Right hindlimb (tissue), 1 donor: ENCODE measurements at places on chromosomes 7 and 10.

DNA sequence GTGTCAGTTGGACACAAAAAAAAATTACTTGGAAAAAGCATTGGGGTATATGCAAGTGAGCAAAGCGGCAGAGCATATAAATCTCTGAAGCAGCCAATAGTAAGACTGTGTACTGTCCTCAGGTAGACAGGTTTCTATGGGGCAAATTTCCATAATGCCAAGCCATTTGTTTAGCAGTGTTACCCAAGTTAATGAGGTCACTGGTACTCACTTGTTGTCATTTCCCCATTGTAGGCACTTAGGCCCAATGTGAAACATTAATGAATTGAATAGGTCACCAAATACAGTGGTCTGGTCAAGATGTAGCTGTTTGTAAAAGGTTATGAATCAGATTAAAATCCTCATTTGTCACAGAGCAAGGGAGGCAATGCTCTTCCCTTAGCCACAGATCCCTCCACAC lies 27.5 kb downstream of the HOXA1 start:
- DNase-seq, result no peak

DNA sequence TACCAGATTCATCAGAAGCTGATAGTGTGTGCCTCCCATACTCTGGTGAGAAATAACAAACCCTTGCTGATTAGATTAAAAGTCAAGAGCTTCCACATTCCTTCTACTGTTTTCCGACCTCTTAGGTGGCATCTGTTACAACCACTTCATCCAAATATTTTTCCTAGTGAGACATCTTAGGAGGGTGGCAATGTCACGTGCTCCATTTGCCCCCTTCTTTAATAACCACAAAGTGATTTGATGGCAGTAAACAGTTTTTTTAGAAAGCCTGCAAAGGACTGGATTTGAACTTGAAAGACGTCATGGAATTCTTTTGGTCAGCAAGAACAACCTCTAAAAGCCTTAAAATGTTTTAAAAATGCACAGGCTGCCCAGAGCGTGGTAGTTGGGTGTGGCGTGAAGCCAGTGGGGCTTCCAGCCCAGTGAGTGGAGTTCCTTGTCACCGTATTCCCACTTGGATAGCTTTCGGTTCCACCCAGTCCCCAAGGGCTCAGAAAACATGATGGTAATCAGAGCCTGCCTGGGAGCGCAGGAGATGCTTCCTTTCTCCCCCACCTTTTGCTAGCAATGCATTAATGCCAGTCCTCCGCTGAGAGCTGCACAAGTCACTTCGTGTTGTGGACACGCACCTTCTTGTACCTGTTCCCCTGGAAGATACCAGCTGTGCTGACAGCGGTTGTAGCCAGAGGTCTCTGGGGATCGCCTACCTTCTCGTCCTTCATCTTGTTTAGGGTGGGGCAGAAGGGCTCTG lies 256.4 kb downstream of the KIAA1217 start:
- peak; percentile 60 for DNase-seq

DNA sequence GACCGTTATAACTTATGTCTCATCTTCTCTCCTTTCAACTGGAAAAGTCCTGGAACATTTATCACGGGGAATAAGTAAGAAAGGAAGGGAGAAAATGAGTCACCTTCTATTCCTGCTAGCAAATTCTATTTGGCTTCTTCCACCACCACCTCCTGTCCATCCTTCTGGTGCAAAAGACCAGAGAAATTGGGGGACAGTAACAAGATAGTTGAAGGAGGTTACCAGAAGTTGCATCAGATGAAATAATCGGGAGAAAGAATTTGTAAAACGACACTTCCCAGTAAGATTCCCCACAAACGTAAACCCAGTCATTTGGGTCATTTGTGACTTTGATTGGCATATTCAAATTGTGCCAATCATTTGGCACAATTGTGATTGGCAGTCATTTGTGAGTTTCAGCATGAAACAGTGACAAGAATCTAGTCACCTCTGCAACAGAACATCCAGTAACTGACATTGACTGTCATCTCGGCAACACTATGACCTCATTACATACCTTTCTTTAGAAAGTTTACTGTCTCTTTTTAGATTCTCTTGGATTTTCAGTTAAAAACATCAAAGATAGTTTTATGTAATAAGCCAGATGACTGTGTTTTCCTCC lies 51.3 kb upstream of the PIK3CG start:
- DNase-seq, result no peak

- DNase-seq, result no peak
Observed at GRCh38 chr7:145431834-145432233, 596.0 kb upstream of the TPK1 start.

- no peak for DNase-seq
Observed at GRCh38 chr7:82010416-82010815, 240.6 kb upstream of the HGF start.
